NCI-H1417 (cell line): ENCODE measurements at places on chromosomes 6 and 20.

GRCh38 chr6:105526225-105526872 lies 123.5 kb upstream of the PREP start:
- DNase-seq = no peak

DNA sequence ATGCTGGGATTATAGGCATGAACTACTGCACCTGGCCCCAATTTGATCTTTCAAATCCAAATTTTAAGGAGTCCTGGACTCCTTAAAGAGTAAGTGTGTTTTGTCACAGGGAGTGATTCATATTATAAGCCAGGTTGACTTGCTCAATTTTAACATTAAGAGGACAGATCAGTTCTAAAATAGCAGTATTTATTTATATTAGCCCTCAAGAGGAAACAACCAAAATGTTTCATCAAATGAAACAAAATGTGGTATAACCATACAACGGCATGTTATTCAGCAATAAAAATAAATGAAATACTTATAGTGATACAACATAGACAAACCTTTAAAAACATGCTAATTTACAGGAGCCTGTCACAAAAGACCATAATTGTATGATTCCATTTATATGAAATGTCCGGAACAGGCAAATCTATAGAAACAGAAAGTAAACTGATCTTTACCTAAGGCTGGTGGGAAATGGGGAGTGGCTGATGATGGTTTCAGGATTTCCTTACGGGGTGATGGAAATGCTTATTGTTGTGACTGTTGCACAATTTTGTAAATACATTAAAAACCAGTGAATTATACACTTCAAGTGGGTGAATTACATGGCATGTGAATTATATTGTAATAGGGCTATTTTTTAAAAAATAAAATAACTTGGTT lies 637.4 kb downstream of the MMUT start:
- no peak for DNase-seq

GRCh38 chr6:107565165-107565723 lies 75.3 kb downstream of the SOBP start:
- no peak for DNase-seq

GRCh38 chr6:35534407-35535170 lies 21.9 kb upstream of the TULP1 start:
- DNase-seq = no peak

- DNase-seq = peak; percentile 48
Measured at GRCh38 chr6:106511288-106512047, 117.8 kb downstream of the RTN4IP1 start.

- DNase-seq = no peak
Measured at GRCh38 chr20:51456511-51457509, 85.7 kb downstream of the NFATC2 start.

GRCh38 chr6:87283461-87283860 lies 38.9 kb upstream of the SMIM8 start:
- DNase-seq = no peak

DNA sequence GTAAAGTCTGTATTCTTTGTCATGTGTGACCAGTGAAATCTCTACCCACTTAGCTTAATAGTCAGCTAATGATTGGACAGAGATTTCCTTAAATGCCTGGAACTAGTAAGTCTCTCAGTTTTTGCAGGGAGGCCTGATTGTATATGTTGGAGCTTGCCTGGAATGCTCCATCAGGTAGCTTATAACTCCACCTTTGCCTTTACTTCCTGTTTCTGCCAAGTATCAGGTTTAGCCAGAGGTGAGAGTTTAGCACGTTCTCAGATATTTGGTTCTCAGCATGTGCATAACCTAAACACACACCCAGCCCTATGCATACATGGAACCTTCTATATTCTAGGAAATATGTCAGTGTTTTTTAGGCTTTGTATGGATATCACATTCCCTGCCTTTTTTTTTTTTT lies 435.3 kb downstream of the CDKAL1 start:
- DNase-seq = no peak

DNA sequence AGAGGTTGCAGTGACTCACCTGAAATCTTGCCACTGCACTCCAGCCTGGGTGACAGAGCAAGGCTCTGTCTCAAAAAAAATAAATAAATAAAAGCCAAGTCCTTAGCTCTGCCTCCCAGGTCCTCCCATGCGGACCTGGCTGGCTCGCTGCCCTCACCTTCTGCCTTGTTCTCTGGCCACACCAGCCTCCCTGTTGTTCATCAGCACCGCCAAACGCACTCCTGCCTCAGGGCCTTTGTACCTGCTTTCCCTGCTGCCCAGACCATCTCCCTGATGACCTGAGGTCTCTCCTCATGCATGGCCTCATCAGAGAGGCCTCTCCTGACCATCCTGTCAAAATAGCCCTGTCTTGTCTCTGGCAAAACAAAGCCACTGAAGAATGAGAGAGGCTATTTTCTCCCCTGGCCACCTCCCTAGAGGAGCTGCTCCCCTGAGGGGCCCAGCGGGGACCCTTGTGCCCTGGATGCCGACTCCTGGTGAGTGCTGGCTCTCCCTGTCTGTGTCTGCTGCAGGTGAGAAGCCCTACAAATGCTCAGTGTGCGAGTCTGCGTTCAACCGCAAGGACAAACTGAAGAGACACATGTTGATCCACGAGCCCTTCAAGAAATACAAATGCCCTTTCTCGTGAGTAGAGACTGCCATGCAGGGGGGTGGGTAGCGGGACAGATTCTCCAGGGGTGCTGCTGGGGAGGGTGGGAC lies 22.6 kb upstream of the CHMP4B start:
- no peak for DNase-seq

- DNase-seq = no peak
Measured at GRCh38 chr6:3340358-3340802, 81.6 kb downstream of the PSMG4 start.

DNA sequence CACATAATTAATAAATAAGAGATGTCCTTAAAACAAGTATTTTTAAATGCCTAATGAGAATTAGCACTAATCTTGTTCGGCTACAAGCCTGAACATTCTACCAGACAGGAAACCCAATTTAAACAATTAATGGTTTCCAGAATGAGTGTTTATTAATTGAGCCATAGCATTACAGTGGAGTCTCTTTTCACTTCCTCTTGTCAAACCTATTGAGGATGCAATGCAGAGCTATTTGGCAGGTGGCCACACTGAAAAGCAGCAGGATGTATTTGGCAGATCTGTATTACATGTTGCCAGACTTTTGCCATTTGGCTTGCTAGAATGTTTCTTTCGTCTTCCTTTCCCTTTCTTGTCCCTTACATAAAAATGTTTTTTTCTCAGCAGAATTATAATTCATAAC lies 475.2 kb upstream of the MARCKS start:
- DNase-seq = no peak

DNA sequence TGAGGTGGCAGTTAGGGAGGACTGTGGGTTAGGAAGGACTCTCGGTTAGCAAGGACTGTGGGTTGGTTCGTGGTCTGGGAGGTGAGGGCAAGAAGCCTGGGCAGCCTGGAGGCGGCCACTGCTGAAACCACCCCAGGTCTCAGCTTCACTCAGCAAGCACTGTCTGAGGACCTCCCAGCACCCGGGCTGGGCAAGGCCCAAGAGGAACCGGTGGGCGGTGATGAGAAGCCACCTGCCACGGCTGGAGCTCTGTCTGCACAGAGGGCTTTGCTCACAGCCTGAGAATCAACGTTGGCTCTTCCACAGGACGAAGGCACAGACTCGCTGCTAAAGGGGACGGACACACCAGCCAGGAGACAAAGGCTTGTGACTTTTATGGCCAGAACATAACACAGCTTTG lies 69.3 kb downstream of the DACT2 start:
- DNase-seq = no peak
